ENCODE measurements at places on chromosomes 5 and 9.

- DNase-seq, result no peak
Measured at GRCh38 chr5:68392617-68393016, 177.1 kb downstream of the PIK3R1 start.

GRCh38 chr5:13993926-13994325 lies 49.4 kb upstream of the DNAH5 start:
- DNase-seq, result no peak

DNA sequence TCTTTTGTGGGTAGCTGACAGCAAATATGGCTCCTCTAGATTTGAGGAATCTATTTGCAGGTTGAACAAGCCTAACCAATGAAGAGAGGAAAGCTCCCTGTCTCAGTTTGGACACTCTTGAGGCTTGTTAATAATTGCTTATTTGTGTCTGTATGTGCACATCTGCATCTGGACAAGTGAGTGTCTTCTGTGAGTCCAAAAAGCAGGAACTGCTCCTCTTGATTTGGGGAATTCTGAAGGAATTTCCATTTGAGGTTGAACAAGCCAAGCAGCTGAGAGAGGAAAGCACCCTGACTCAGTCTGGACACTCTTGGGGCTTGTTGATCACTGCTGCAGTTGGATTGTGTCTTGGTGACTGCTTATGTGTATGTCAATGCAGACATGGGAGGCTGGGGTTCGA lies 211.6 kb downstream of the DTWD2 start:
- no peak for DNase-seq

DNA sequence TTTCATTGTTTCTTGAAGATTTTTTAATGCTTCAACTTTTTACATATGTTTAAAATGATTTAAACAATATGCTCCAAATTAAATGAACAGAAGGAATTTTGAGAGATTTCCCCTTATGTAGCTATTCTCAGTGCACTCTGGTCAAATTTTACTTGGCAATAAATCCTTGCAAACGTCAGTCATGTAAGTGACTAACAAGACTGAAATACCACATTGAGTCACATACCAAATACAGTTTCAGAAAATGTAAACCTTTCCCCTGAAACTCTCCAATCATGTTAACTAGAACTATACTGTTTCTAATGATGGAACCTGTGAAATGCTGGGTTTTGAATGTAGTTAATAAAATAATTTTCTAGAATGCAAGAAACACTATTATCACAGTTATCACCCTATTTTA lies 29.6 kb downstream of the SAR1B start:
- no peak for DNase-seq

DNA sequence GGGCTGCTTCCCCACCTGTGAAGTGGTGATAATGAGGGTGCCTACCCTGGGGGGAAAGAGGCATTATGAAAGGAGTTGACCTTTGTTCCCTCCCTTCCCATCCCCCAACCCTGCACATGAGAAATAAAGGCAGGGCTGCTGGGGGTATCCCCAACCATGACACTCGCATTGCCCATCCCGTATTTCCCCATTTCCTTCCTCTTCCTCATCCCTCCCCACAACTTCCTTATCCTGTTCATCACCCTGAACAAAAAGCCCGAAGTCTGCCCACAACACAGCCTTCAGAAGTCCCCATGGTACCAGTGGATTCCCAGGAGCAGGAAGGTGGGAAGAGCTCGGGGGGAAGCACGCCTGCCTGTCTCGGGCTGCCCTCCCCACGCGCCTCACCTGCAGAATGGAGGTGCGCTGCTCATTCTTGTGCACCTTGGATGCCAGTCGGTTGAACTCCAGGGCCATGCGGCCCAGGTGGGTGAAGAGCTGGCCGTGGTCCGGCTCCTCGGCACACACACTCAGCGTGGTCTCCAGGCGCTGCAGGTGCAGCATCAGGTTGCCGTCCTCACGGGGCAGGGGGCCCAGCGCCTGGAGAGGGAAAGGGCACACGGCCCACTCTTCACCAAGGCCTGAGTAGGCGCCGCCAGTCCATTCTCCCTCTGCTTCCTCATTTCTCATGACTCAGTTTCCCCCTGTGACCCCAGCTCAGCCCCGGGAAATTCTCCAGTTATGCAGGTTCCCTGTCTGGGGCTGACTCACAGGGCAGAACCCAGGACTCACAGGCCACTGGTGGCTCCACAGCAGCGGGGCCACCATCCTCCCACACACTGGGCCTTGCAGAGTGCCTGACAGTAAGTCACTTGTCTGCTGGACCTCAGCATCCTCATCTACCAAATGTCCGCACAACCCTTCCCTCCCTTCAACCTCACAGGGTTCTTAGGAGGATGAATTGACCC lies 24.2 kb downstream of the TNIP1 start:
- DNase-seq, result no peak
